Epithelial cell of umbilical artery (primary cell): ENCODE measurements at places on chromosomes 3 and 15. TPM values are rescaled to one million over a fixed set of nuclear protein-coding genes. Genes with fewer than 3 reads are reported as not detected.

The CACNA2D3 gene
- not detected in 2 replicates for total RNA-seq

The KLHDC8B gene
- total RNA-seq: 24.4 and 51.7 TPM in 2 replicates

The GRIP2 gene
- not detected in 2 replicates for total RNA-seq

The PXYLP1 gene
- total RNA-seq: 1.4 and 1.6 TPM in 2 replicates

The SLMAP gene
- 27.6 and 41.0 TPM in 2 replicates for total RNA-seq

The SPSB4 gene
- under 0.01 and 0.15 TPM in 2 replicates for total RNA-seq

The NRG4 gene
- not detected in 2 replicates for total RNA-seq

The GPR149 gene
- total RNA-seq: not detected in 2 replicates

The LTF gene
- total RNA-seq: not detected in 2 replicates

The EIF5A2 gene
- 3.6 and 5.8 TPM in 2 replicates for total RNA-seq

The MYD88 gene
- total RNA-seq: 17.2 and 19.8 TPM in 2 replicates

The SCAANT1 gene
- not detected in 2 replicates for total RNA-seq
